ENCODE measurements at places on chromosomes 2 and 18.

- DNase-seq = no peak
Measured at GRCh38 chr2:151027151-151027550, 234.5 kb downstream of the RBM43 start.

DNA sequence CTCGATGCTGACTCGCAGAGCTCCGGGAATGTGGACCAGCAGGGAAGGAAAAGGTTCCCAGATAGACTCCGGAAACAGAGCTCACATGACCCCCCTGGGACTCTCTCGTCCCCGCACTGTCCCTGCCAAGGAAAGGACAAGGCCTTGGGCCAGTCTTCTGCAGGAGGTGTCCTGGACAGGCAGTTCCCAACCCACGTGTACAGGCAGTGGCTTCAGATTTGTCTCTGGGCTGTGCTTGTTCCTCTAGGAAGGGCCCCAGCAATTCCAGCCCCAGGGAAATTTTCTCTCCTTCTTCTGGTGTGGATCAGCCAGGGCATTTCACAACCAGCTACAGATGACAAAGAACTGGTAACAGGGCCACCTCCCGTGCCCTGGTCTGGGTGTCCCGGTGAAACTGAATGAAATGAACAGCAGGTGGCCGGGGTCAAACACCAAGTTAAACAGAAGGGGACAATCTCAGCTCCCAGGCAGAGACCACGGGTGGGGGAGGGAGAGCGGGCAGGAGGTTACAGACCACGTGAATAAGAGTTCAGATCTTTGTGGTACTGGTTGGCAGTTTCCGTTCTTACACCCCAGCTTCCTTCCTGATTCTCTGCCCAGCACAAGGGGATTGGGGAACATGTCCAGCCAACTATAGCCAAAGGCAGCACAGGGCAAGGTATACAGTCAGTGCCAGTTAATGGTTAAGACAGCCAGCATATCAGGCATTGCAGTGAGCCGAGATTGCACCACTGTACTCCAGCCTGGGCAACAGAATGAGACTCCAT, 52.2 kb upstream of the CAB39 start:
- DNase-seq = peak; percentile 52

- DNase-seq = no peak
Measured at GRCh38 chr18:32815881-32816280, 43.1 kb upstream of the KLHL14 start.

DNA sequence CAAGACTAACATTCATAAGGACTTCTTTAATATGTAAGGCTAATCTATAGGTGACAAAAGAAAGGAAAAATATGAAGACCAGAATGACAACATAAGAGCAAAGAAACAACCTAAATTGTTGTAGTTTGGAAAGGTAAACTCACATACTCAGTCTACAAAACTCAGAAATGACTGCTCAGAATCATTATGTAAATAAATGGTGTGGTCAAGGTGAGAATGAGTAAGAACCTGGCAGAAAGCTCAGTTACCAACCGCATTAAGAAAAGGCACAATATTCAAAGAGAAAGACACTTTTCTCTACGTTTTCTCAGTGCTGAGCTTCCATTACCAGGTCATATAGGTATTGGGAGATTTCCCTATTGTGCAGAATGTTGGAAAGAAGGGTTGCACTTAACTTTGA, 15.8 kb downstream of the ATF2 start:
- DNase-seq = no peak

DNA sequence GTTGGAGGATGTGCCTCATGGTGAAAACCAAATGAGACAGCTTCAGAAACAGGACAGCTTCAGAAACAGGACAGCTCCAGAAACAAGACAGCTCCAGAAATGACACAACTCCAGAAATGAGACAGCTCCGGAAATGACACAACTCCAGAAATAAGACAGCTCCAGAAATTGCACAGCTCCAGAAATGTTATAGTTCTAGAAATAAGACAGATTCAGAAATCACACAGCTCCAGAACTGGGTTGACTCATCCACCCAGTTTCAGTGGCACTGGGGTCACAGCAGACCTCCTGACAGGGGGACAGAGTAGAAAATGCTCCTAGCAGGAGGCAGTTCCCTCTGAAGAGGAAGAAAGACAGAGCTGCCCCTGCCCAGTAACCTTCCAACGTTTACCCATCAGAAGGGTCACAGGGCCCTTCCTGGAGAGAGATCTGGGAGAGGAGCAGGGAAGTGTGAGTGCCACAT, 26.9 kb upstream of the COL6A3 start:
- DNase-seq = no peak

DNA sequence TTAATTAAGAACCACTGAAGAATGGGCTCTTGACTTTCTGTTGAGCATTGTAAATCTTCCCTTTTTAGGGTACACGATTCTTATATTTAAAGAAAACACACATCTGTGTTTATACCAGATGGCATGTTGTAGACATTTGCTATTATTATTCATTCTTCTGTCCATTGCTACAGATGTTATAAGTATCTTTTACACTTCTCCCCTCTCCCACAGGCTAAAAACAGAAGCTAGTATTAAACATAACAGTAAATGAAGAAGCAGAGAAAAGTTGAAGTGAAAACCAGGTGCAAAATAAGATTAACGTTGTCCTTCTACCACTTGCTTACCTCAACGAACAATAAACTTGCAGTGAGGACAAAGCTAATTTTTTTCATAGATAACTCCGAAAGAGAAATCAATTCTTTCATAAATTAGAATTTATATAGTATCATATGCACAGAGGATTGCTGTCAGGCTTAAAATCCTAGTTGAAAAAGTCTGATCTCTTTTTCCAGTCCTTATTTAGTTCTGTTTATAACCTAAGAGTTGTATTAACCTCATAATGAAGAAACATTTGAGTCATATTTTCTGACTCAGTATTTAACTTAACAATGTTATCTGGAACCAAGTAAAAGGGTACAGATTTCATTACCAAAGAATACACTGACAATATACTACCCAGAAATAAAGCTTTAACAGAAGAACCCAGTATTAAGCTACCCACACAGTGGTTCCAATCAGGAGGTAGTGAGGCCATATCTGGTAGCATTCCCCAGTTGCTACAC, 16.4 kb upstream of the ZNF385B start:
- no peak for DNase-seq

DNA sequence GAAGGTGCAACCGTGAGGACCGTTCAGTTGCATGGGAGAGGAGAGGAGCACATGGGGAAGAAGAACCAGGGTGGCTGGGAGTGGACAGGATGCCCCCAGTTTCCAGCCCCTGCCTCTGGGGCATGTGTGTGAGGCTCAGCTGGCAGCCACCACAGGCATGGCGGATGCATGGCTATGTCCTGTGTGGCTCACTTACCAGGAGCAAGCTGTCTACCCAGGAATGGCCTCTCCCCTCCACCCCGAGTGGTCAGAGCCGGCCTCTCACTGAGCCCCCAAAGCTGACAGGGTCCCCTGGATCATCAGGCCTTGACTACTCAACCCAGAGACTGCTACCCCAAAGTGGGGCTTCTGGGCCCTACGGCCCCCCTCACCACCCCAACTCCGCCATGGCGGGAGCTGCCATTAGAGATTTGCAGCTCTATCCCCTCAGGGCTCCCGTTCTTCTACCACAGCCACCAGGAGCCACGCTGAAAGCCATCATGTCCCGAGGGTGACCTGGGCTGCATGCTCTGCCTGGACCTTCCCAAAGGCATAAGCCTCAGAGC, 65.3 kb downstream of the RHOB start:
- DNase-seq = no peak

GRCh38 chr2:5520463-5520972, 171.7 kb upstream of the SOX11 start:
- no peak for DNase-seq

GRCh38 chr2:41597680-41598079, 450.1 kb upstream of the PKDCC start:
- no peak for DNase-seq

DNA sequence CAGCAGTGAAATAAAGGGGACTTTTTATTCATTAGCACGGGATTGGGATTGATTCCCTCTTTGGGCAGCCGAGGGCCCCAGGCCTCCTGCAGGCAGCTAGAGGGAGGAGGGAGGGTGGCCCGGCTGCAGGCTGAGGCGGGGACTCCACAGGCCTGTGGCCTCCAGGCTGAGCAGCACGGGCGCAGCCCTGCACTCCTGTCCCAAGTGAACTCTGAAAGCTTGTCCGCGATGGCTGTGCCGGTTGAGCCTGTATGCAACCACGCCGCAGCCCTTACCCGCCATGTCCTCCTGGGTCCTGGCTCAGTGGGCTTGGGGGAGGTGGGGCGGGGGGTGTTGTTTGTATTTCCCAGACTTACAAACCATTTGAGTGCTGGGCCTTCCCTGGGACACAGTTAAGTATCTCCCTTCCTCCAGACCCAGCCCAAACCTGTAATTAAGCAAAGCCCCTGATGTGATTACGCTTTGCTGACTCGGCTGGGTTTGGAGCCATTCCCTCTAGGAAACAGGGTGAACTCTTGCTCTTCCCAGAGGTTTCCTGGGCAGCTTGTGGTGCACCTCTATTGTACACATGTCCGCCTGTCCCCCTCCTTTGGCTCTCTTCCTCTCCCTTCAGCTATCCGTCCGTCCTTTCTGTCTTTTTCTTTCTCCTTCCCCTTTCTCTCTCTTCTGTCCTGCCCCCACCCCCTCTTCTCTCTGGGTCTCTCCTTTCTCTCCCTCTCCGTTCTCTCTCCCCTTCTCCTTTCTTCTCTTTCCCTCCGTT, 5.3 kb downstream of the GLI2 start:
- DNase-seq = no peak

DNA sequence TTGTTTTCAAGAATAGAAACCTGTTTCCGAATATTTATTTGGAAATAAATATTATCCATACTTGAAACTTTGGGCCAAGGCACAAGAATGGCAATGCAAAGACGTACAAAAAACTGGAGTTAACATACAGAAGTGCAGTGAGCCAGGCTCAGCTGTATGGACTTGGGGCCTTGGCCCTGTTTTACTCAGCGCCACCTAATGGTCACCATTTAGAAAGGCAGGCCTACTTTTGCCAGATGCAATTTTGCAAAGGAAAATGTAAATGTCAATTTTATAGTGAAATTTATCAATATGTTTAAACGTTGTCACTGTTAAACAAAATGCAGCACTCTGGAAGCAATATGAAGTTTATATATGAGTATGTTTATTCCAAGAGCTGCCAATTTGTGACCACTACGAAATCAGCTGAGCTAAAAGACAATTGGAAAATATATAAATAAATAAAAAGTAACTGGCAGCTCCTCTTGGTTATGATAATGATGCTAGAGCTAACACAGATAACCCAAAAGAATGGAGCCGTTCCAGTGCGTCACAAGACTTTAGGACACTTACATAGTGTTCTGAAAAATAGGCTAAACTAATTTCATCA, 155.0 kb downstream of the ARHGAP15 start:
- peak; percentile 34 for DNase-seq

- DNase-seq = no peak
Measured at GRCh38 chr2:208329485-208329884, 63.4 kb downstream of the PIKFYVE start.

GRCh38 chr2:127901339-127902056, 15.7 kb upstream of the AMMECR1L start:
- DNase-seq = no peak

DNA sequence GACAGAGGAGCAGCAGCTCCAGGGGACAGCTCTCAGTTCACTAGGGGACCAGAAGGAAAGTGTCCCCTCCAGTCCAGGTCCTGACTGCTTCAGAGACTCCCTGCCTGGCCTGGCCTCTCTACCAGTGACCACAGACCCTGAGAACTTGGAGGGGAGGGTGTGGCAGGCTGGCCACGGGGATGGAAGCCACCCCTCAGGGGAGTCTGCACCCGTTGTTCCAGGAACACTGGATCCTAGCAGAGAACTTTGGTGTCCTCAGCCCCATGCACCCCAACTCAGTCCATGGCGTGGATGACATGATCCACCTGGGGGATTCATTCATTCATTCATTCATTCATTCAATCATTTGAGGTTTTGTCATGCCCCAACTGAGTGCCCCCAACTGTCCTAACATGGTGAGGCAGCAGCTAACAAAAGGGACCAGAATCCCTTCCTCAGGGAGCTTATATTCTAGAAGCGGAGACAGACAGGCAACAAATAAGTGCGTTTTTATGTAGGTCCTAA, 31.9 kb downstream of the MYO7B start:
- no peak for DNase-seq

- no peak for DNase-seq
Measured at GRCh38 chr18:36078751-36079529, 11.6 kb upstream of the RPRD1A start.

DNA sequence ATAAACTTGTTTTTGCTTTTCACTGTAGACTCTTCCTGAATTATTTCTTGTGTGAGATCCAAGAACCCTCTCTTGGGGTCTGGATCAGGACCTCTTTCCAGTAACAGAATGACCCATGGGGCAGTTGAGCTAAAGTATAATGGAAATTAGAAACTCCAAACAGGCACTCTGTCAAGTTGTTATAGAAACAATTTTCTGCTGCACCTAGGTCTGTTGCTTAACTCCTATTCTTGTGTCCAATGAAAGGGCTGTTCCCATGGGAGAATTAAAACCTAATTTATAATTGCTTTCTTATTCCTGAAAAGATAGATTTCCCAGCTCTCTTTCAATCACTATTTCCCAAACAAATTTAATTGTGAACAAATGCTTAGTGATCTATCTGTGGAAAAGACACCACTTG, 1341.3 kb upstream of the PIK3C3 start:
- DNase-seq = no peak

Measured in naive thymus-derived CD8-positive, alpha-beta T cell (primary cell).